ENCODE measurements at places on chromosomes 2 and 18.

DNA sequence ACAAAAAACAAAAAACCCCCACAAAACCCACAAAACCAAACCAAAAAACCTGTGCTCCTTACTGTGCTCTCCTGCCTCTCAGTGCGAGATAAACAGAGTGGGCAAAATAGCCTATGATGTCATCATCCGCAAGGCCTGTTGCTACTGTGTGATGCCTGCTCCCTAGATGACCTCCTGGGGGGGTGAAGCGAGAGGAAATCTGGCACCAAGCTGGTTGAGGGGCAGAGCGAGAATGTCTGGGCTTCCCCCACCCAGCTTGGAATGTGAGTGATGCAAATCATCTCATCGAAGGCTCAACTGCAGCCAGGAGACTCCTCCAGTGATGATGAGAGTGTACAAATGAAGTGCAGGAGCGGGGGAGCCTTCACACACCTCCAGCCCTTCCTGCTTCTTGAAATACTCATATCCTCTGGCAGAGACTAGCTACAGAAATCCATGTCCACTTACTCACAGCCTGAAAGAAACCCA is 57.7 kb upstream of the MAP4K3 start:
- DNase-seq, result peak; percentile 78

DNA sequence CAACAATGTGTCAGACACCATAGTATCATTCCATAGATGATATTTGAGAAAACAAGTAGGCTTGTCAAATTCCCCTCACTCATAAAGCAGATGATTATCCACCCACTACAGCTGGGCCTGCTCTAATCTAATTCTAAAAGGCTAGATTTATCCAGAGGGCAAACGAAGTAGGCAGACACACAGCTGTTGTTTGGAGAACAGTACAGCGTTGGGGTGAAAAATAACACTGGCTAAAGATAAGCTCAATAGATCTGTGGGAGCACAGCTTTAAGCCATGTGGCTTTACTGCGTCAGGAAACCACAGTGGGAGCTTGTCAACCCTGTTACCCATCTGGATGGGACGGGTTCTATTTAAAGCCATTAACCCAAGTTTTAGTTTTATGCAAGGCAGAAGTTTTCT is 48.9 kb upstream of the COBLL1 start:
- no peak for DNase-seq

- DNase-seq, result no peak
These were observed 1.5 kb downstream of the DSEL start for GRCh38 chr18:67514901-67515540.

GRCh38 chr2:22897428-22897827 is 487.6 kb upstream of the KLHL29 start:
- no peak for DNase-seq

DNA sequence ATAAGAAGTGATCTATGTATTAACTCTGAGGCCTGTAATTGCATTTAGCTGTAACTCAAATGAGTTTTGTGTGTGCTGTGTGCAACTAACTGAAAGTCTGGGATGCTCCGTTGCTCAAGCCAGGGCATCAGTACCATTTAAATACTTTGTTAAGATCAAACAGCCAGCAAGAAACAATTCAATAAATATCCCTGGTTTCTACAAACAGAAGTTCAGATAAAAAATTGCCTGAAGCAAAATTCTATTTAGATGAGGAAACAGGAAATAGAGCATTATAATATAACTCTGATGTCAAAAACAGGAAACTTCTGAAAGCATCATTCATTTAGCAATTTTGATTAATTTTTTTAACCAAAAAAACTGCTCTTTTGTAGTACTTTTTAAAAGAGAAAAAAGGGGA is 18.9 kb upstream of the SLC38A11 start:
- no peak for DNase-seq

DNA sequence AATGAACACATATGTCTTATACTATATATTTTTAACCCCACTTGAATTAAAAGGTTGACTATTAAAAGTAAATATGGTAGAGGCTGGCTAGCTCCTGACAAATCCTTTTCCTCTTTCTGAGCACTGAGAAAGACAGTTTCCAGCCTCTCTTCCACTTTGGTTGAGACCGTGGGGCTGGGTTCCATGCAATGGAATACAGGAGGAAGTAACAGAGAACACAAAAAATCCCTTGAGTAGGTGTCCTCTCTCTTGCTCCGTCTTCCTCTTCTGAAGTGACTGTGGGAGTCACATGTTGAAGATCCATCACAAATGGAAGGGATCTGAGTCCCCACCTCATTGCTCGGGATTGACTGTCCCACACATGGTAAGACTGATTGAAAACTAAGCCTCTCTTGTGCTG is 36.6 kb upstream of the SIGLEC15 start:
- no peak for DNase-seq

GRCh38 chr18:50832754-50833153 is 12.9 kb upstream of the MRO start:
- no peak for DNase-seq

GRCh38 chr2:217844696-217845095 is 158.1 kb downstream of the TNS1 start:
- no peak for DNase-seq

DNA sequence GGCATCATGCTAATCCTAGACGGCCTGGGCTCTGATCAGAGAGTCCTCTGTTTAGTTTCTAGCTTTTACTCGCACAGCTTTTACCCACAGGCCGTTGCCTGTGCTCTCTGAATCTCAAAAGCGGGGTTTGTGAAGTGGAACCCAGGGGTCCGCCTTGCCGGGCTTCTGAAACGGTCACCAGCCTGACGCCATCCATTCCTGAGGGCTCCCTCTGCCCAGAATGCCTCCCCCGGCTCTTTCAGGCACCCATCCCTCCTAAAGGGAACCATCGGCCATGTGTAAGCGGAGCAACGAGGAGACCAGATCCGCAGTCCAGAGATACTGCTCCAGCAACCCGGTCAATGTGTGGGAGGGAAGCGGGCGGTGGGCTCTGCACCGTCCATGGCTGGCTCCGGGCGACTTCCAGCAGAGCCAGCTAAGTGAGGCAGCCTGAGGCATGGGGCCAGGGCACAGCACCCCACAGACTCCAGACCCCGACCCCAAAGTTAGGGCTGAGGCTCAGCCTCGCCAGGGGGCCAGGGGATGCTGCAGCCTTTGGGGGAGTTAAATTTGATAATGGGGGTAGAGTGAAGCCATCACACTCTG is 28.8 kb downstream of the SALL3 start:
- no peak for DNase-seq

DNA sequence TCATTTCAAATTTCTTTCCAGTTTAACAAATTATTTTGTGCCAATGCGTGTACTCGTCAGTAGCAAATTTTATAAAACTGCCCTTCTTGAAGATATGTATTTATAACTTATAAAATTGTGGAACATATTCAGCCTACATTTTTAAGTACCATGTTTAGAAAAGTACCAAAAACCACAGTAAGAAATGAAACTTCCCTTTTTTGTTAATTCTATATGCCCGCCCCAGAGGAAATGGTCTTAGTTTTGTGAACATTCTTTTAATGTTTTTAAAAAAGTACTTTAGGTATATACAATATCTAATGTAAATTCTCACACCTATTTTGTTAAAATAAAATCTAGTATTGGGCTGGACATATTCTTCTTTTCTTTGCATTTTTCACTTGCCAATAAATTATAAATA is 1.2 kb downstream of the UGT1A9 start:
- DNase-seq, result no peak

DNA sequence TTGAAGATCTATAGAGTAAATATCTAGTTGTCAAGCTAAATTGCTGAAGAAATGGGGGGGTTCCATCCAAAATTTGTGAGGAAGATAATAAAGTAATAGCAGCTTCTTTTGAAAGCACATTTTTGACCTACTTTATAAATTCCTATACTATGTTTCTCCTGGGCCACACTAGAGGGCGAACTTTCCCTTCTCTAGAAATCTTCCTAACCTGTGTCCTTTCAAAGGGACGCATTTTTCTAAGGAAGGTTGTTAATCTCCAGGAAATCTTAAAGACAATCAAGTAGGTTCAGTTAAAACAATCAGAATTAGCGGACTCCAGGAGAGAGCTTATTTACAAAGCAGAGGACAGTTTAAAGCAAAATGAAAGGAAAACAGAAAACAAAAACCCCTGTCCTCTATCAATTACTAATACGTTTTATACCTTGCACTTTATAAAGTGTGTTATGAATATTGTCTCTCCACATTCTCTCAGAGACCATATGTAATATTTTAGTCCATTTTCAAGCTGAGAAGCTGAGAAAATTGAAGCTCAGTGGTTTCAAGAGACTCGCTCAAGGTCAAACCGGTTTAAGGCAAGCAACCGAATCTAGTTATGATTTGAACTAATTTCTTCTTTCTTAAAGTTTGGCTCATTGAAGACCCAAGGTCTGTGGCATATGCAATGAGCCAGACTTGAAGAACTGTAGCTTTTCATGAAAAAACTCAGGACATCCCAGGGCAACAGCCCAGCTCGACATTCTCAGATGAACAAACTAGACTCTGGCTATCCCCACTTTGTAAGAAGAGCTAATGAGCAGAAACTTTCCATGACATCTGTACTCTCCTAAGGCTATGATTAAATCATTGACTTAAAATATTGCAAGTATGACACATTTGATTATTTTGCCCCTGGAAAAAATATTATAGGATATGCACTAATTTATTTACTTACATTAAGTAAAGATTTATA is 273.6 kb downstream of the PAX3 start:
- peak; percentile 47 for DNase-seq

DNA sequence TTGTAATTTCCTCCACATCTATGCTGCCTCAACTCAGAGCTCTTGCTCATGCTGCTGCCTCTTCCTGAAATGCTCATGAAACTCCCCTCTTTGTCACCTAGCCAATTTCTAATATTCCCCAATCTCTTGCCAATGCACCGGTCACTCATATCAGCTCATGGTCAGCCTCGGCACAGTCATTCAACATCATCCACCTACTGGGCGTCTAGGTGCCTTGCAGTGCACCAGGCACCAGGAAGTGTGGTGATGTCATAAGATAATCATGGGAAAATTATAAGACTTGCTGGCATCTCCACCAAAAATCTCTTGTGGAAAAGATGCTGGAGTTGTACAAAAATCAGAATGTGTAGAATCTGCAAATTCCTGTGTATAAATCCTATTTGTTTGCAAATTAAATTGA is 52.6 kb upstream of the RAB27B start:
- peak; percentile 75 for DNase-seq

DNA sequence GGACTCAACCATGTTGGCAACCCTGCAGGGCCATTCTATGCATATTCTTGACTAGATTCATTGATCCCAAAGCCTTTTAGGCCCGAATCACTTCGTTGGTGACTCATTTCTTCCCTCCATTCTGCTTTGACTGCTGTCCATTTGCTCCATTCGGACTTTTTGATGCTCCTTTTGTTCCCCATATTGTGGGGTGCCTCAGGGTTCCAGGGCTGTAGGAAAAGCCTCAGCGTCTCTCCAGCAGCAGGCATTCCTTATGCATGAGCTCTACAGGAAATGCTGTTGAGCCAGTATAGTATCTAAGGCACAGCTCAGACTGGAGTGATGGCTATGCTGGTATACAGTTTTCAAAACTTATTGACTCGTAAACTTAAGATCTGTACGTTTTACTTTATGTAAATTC is 292.6 kb downstream of the PRKCE start:
- DNase-seq, result peak; percentile 60

- DNase-seq, result no peak
These were observed 5.7 kb upstream of the GAL3ST2 start for GRCh38 chr2:241770936-241771285.

GRCh38 chr18:64185987-64186386 is 37.1 kb upstream of the LINC00305 start:
- DNase-seq, result no peak

GRCh38 chr2:28463893-28464292 is 32.0 kb upstream of the PLB1 start:
- DNase-seq, result no peak

- DNase-seq, result no peak
These were observed 78.0 kb downstream of the KCNF1 start for GRCh38 chr2:10989782-10990181.

DNA sequence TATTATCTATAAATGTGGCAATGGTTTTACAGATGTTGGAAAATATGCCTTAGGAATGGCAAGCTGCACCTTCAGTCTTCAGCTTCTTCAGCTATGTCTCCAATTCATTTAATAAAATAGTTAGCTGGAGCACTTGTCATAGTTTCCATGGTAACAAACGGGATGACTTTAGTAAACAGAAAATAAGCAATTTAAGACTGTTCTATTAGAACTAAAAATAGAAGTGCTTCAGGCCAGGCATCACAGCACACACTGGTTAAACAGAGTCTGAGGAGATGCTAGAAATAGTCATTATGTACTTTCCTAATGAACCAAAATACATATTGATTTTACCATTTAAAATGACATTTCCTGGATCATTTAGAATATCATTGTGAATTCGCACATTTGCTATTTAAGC is 195.0 kb downstream of the GCA start:
- no peak for DNase-seq

DNA sequence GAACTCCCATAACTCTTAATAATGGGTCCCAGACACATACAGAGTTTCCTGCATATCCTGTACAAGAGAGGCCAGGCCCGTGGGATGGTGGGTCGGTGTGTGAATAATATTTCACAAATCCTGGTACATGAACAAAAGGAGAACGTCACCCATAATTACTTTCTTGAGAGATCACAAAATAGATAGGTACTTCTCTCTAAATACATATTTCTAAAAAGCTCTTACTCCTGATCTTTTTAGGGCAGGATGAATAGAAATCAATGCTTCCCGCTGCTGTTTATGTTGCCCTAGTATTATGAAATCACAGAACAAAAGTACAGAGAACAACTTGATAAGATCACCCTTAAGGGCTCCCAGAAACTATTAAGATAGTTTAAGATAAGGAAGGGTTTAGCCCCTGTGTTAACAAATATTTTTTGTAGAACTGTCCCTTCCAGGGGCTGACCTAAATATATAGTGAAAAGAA is 5.4 kb downstream of the IRS1 start:
- DNase-seq, result no peak

- no peak for DNase-seq
These were observed 6.6 kb downstream of the OTOF start for GRCh38 chr2:26471289-26471688.

GRCh38 chr18:51569153-51569552 is 371.7 kb upstream of the MEX3C start:
- DNase-seq, result no peak

DNA sequence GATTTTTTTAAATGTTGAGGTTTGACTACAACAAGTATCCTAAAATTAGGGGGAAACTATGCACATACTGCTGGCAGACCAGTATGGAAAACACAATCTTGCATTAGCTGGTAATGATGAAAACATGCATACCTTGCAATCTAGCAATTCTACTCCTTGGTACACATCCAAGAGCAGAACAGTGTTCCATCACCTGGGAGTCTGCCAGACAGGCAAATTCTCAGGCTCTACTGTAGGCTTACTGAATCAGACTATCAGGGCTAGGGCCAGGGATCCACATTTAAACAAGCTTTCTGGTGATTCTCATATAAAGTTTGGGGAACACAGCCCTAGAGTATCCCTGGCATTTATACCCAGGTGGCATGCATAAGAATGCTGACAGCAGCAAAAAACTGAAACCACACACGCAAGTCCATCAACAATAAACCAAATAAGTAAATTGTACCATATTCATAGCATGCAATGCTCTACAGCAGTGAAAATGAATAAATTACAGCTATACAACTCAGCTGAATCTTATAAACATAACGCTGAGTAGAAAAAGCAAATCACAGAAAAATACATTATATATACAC is 13.6 kb downstream of the CDH2 start:
- DNase-seq, result no peak

Measured in ACHN (cell line).